ENCODE measurements at places on chromosomes 13 and 19.

DNA sequence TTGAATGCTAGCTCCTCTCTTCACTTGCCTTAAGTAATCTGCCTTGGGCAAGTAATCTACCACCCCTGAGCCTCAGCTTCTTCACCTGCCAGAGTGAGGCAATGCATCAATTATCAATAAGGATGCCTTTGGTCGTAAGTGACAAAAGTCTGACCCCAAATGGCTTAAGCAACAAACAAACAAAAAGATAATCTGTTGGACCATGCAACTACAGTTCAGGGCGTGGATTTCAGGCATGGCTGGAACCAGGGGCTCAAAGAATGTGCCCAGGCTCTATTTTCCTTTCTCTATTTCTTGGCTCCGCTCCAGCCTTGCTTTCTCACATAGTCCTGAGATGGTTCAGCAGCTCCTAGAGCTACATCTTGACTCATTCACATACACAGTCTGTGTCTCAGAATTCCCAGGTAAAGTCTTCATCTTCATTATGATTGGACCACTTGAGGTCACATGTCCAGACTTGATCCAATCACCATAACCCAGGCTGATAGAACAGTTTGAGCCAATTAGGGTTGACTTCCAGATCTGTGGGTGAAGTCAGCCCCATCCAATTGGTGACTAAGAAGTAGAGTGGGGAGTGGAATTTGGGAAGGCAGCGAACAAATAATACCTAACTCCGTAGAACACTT lies 29.6 kb downstream of the ACSBG2 start:
- DNase-seq: no peak

GRCh38 chr13:100892981-100893380 lies 218.4 kb upstream of the TMTC4 start:
- DNase-seq: no peak

DNA sequence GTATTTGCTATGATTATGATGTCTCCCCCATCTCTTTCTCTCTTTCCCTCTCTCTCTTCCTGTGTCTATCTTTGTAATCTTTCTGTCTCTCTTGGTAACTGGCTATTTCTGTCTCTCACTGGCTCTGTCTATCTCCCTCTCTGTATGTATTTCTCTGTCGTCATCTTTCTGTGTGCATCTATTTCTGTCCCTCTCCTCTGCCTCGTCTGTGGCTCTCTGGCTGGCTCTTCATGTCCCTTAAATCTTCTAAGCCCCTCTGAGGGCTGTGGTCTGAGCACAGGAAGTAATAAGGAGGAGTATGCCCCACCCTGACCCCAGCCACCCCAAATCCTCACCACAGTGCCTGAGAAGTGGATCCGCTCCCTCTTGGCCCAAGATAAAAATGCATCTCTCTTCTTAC lies 104.4 kb downstream of the DNAJC15 start:
- DNase-seq: no peak

GRCh38 chr19:30325676-30326392 lies 46.4 kb upstream of the ZNF536 start:
- DNase-seq: no peak

- DNase-seq: no peak
Observed at GRCh38 chr19:41533671-41534215, 42.2 kb upstream of the CEACAM21 start.

DNA sequence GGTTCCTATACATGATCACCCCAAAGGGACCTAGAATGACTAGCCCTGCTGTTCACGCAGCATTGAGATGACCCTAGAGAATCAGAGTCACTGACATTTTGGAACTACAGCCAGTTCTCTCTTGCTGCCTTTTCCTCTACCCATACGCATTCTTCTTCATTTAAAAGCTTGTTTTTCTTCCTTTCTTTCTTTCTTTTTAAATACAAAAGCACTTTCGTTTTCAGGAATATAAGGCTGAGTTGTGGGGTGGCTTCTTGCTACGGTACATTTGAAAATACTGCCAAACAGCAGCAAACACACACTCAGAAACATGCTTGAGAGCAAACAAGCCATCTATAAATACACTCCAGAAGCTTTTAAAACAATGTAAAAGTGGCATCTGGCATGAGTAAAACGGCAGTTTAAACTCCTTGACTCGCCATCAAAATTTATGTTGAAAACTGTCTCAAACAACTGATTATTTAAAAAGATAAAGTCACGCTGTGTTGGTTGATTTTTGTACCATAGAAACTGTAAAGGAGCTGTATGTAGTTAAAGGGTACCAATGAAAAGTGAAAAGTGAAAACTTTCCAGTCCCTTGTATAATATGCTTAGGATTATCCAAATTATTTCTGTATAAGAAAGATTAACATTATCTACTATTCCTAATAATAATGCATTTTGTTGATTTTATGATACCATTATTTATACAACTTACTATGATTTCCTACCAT lies 95.6 kb downstream of the PCDH9 start:
- no peak for DNase-seq
